ENCODE measurements at places on chromosomes 16 and 17. TPM values are rescaled to one million over a fixed set of nuclear protein-coding genes. Genes with fewer than 3 reads are reported as not detected.

DNA sequence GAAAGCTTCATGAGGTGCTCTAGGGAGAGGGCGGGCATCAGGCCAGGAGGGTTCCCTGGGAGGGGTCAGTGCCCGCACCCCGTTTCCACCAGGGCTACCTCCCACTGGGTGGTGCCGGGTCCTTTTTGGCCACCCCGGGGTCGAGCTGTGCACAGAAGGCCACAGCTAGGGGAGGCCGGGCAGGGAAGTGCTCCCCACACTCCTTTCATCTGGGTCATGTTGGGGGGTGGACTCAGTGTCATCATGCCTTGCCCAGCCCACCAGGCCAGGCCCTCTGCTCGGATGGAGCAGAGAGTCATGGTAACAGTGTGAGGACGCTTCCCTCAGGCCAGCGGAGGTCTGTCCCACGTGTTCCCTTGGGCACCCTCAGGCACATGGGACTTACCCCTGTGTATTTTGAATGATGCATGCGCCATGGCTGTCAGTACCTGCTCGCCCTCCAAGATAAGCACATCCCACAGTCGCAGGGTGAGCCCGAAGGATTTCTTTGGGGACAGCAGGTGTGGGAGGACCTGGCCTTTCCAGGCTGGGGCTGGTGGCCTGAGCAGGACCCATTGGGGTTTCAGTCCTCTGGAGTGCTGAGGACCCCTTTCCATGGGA lies 46.4 kb downstream of the TNFRSF13B start:
- H3K4me1 ChIP-seq, result no peaks in the 10 kb centered on the region
- H3K27me3 ChIP-seq, result peaks cover 2% of the 10 kb centered on the region
- H3K36me3 ChIP-seq, result no peaks in the 10 kb centered on the region
- no peak overlapping the region for H3K27ac ChIP-seq
- DNase-seq, result no peak

DNA sequence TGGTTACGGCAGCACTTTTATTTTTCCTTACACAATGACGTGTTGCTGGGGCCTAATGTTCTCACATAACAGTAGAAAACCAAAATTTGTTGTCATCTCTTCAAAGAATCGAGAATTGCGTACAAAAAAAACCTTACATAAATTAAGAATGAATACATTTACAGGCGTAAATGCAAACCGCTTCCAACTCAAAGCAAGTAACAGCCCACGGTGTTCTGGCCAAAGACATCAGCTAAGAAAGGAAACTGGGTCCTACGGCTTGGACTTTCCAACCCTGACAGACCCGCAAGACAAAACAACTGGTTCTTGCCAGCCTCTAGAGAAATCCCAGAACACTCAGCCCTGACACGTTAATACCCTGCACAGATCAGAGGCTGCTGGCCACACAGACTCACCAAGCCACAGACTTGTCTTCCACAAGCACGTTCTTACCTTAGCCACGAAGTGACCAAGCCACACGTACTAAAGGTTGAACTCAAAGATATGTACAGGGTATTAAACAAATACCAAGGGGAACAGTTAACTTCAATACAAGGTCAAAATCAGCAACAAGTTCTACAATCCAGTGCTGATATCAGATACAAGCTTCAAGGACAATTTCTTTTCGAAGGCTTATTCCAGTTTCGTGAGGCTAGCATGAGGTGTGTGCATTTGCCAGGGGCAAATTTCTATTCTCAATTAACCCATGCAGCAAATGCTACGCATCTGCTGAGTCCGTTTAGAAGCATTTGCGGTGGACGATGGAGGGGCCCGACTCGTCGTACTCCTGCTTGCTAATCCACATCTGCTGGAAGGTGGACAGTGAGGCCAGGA lies 2.4 kb downstream of the ACTG1 start:
- H3K36me3 ChIP-seq, result peaks cover 15% of the 10 kb centered on the region
- no peak overlapping the region for H3K27ac ChIP-seq
- peak; percentile 27 for DNase-seq
- peak overlapping the region; percentile 42 for H3K4me3 ChIP-seq
- no peaks in the 10 kb centered on the region for H3K27me3 ChIP-seq

GRCh38 chr17:17724307-17725010 lies 43.2 kb downstream of the RAI1 start:
- H3K4me3 ChIP-seq, result peak overlapping the region; percentile 57
- no peaks in the 10 kb centered on the region for H3K27me3 ChIP-seq
- DNase-seq, result peak; percentile 77
- H3K36me3 ChIP-seq, result no peaks in the 10 kb centered on the region
- peaks cover 34% of the 10 kb centered on the region for H3K4me1 ChIP-seq

DNA sequence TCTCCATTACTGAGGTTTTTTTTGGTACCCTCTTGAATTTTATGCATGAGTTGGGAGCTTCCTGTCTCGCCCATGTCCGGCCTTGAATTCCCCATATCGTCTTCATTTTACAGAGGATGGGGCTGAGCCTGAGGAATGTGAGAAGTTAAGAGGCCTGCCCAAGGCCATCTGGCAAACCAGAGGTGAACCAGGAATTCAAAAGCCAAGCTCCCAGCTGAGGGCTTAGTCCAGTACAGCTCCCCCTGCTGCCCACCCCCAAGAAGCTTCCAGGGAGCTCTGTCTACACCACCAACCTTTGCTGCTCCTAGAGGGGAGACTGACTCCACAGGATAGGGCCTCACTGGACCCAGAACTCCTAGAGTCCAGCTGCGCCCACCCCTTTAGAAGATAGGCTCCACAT lies 20.7 kb upstream of the C16orf78 start:
- no peaks in the 10 kb centered on the region for H3K27me3 ChIP-seq
- H3K4me1 ChIP-seq, result no peaks in the 10 kb centered on the region
- no peak overlapping the region for H3K4me3 ChIP-seq
- H3K27ac ChIP-seq, result no peak overlapping the region

- no peaks in the 10 kb centered on the region for H3K27me3 ChIP-seq
- no peak overlapping the region for H3K4me3 ChIP-seq
- DNase-seq, result no peak
- no peaks in the 10 kb centered on the region for H3K36me3 ChIP-seq
- H3K27ac ChIP-seq, result no peak overlapping the region
Measured at GRCh38 chr16:29023279-29024277, 38.7 kb downstream of the LAT start.

DNA sequence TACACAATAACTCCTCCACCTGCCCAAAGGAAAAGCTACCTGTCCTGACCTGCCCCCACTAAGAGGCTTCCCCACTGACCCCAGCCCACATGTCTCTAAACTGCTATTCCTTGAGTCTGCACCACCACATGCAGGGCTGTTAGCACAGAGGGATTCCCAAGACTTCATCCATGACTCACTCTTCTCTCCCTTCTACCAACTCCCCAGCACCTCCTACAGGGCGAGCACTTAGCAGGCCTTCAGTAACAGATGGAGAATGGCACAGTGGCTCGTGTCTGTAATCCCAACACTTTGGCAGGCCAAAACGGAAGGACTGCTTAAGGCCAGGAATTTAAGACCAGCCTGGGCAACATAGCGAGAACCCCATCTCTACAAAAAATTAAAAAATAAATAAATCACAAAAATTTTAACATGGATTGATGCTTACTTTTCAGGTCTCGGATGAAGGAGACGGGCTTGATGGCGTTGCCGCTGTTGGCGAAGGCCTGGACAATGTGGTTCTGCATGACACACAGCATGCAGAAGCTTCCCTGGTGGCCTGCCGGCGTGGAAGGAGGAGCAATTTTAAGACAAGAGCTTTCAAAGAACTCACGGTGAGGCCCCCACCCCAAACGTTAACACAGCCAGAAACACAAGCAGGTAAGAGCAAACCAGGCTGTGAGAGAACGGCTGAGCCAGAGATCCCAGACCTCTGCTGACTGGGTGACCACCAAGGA lies 12.0 kb downstream of the USP36 start:
- peaks cover 4% of the 10 kb centered on the region for H3K4me1 ChIP-seq
- no peak overlapping the region for H3K4me3 ChIP-seq
- DNase-seq, result peak; percentile 35
- H3K36me3 ChIP-seq, result peaks cover 36% of the 10 kb centered on the region

DNA sequence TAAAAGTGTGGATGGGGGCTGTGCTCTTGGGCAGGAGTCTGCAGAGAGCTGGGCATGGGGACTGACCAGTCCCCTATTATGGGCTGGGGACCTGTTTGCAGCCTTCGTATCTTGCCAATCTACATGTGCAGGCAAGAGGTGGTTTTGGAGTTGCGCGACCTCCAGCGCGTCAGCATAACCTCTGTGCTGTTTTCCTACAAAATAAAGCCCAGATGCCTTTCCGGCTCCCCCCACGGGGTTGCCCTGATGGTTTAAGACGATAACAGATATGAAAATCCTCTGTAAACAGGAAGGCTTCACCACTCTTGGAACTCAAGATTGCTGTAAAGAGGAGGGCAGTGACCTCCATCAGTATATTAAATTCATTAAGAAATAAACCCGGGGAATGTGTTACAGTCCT lies 16.5 kb upstream of the SPPL2C start:
- H3K4me3 ChIP-seq, result no peak overlapping the region
- DNase-seq, result no peak
- no peaks in the 10 kb centered on the region for H3K4me1 ChIP-seq
- H3K36me3 ChIP-seq, result no peaks in the 10 kb centered on the region

- no peak for DNase-seq
- no peaks in the 10 kb centered on the region for H3K27me3 ChIP-seq
- H3K27ac ChIP-seq, result no peak overlapping the region
- H3K4me3 ChIP-seq, result no peak overlapping the region
- no peaks in the 10 kb centered on the region for H3K36me3 ChIP-seq
Measured at GRCh38 chr17:74838274-74838673, 21.4 kb downstream of the GRIN2C start.

- DNase-seq, result no peak
- H3K36me3 ChIP-seq, result no peaks in the 10 kb centered on the region
- no peak overlapping the region for H3K27ac ChIP-seq
- no peak overlapping the region for H3K4me3 ChIP-seq
Measured at GRCh38 chr17:36884495-36885152, 52.7 kb upstream of the LHX1 start.

GRCh38 chr17:17412326-17412725 lies 64.5 kb upstream of the MED9 start:
- peaks cover 38% of the 10 kb centered on the region for H3K4me1 ChIP-seq
- no peak overlapping the region for H3K4me3 ChIP-seq
- DNase-seq, result peak; percentile 43
- H3K36me3 ChIP-seq, result no peaks in the 10 kb centered on the region
- peak overlapping the region; percentile 14 for H3K27ac ChIP-seq

DNA sequence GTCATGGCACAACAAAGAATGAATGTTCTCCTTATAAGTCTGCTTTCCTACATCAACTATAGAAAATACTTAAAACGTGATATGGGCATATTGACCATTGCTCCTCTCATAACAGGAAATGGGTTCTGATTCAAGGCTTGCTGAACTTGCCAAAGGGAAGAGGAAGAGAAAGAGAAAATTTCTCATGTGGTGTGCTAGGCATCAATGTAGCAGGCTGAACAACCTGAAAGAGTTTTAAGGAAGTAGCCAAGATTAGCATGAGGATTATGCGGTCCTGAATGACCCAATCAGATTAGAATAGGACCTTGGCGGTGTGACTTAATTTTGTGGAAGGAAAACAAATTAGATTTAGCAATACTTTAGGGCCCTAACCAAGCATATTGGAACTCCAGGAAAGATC lies 617.7 kb upstream of the CDH11 start:
- H3K36me3 ChIP-seq, result no peaks in the 10 kb centered on the region
- no peak for DNase-seq
- no peak overlapping the region for H3K4me3 ChIP-seq
- H3K27me3 ChIP-seq, result no peaks in the 10 kb centered on the region
- no peaks in the 10 kb centered on the region for H3K4me1 ChIP-seq

DNA sequence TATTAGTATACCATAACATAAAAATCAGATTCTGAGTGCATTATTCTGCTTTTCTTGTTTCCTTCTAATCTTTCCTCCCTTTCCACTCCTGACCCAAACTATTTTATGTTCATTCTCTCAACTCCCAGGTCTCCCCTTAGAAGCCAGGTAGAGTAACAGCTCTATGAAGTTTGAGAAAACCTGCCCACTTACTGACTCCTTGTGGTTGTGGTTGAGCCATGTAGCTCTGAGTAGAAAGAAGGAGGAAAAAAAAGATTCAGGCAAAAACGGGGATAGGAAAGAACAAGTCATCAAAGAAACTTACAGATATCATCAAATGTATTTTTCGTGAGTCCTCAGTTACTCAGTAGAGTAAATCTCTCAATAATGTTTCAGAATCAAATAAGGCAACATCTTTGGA lies 216.7 kb downstream of the PMP22 start:
- no peaks in the 10 kb centered on the region for H3K4me1 ChIP-seq
- H3K27ac ChIP-seq, result no peak overlapping the region
- no peaks in the 10 kb centered on the region for H3K27me3 ChIP-seq
- no peak overlapping the region for H3K4me3 ChIP-seq

DNA sequence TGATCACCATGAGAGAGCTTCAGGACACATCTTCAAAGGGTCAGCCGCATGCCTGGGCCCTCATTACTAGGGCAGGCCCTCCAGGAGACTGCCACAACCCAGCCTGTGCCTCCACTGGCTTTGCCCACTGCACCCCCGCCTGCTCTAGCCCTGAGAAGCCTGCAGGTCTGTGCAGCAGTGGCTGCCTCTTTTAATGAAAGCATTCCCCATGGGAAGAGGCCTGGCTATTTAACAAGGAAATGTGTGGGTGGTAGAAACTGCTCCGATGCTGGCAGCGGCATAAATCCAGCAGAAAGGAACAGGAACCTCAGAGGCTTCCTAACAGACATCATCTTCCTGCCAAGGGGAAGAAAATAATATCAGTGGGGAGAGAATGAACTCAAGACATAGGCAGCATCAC lies 375 bp upstream of the KRT32 start:
- no peaks in the 10 kb centered on the region for H3K36me3 ChIP-seq
- H3K27me3 ChIP-seq, result peaks cover 9% of the 10 kb centered on the region
- no peaks in the 10 kb centered on the region for H3K4me1 ChIP-seq
- H3K4me3 ChIP-seq, result no peak overlapping the region
- H3K27ac ChIP-seq, result no peak overlapping the region
- no peak for DNase-seq

- no peak overlapping the region for H3K27ac ChIP-seq
- H3K4me1 ChIP-seq, result no peaks in the 10 kb centered on the region
- no peak for DNase-seq
- H3K4me3 ChIP-seq, result no peak overlapping the region
Measured at GRCh38 chr17:51533821-51534220, 273.5 kb downstream of the UTP18 start.

Gene TMEM220
- total RNA-seq, result 10.4 TPM

Gene LGALS9C
- not detected for total RNA-seq

Gene KRTAP2-3
- total RNA-seq, result not detected

Gene SLC35G6
- not detected for total RNA-seq

Gene LIMD2
- 69.0 TPM for total RNA-seq

Gene CLEC10A
- not detected for total RNA-seq

Gene TEKT1
- total RNA-seq, result not detected

Gene KRTAP4-9
- total RNA-seq, result not detected

Gene VTN
- not detected for total RNA-seq
